ENCODE measurements at places on chromosomes 11 and 22.

DNA sequence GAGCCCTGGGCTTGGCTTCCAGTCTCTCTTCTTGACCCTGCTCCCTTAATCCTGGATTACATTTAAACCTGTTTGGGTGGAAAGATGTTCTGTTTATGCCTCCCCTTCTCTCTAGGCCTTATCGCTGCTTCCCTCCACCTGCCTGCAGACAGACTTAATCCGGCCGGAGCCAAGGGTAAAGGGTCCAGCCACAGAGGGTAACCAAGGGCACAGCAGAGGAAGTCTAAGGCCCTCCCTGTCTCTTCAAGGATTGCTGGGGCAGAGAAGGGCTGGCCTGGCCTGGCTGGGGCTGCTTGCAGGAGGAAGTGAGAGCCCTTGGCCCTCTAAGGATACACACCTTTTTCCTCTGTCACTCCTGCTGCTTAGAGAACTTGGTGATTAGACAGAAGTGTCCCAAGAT, 2.1 kb downstream of the GAL3ST3 start:
- no peak for DNase-seq

DNA sequence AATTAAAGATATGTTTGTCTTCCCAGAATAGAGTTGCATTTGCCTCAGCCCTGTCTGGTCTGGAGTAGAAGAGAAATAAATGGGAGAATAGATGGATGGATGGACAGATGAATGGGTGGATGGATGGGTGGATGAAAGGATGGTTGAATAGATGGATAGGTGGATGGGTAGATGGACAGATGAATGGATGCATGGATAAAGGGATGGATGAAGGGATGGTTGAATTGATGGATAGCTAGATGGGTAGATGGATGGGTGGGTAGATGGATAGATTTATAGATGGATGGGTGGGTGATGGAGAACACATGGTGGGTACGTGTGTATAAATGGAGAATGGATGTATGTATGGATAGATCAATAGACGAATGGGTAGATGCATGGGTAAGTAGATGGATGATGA, 8.5 kb downstream of the CRYBB1 start:
- no peak for DNase-seq

GRCh38 chr11:2808850-2809846, 76.4 kb downstream of the CDKN1C start:
- no peak for DNase-seq

- no peak for DNase-seq
Measured at GRCh38 chr11:76566811-76567210, 103.7 kb downstream of the LRRC32 start.

GRCh38 chr11:100578831-100579311, 108.2 kb upstream of the ARHGAP42 start:
- DNase-seq: no peak

- no peak for DNase-seq
Measured at GRCh38 chr11:60872124-60872960, 5.0 kb downstream of the ZP1 start.

GRCh38 chr11:75597636-75598035, 35.6 kb downstream of the SERPINH1 start:
- no peak for DNase-seq

DNA sequence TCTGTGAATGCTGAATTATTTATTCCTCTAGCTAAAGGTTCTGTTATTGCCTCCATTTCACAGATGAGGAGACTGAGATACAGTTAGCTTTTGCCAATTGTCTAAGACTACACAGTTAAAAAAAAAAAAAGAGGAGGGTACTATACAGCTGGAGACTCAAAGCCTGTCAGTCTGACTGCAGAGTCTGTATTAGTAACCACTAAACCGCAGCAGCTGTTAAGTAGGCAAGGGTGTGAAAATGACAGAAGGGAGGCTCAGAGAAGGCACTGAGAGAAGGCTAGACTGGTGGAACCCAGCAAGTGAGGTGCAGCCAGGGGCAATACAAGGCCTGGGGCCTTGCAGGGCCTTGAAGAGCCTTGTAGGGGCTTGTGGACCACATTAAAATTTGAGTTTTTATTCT, 181.2 kb downstream of the CSNK2A3 start:
- no peak for DNase-seq

DNA sequence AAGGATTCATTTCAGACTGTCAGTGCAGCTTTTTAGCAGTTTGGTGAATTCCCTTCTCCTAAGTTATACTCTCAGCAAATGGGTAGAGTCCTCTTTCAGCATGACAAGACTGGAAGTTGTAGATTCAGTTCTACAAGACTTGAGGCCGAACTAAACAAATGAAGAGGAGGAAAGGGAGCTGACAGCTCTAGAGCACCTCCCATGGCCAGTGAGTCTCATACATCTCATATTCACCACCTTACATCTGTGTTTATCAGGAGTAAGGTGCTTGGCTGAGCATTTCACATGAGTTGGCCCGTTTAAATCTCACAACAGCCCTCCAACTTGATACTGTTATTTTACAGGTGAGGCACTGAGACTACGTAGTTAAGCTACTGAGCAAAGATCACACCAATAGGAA, 30.4 kb downstream of the SEZ6L start:
- no peak for DNase-seq

GRCh38 chr11:44416776-44417175, 106.8 kb upstream of the ALX4 start:
- no peak for DNase-seq

GRCh38 chr11:95702526-95702925, 87.1 kb downstream of the FAM76B start:
- no peak for DNase-seq

- DNase-seq: no peak
Measured at GRCh38 chr11:122099374-122100036, 16.5 kb downstream of the BLID start.

- DNase-seq: no peak
Measured at GRCh38 chr11:69170704-69171103, 15.0 kb downstream of the SMIM38 start.
